ENCODE measurements at places on chromosomes 5 and 9.

GRCh38 chr5:158284242-158284641 lies 425.3 kb upstream of the CLINT1 start:
- no peak for DNase-seq

DNA sequence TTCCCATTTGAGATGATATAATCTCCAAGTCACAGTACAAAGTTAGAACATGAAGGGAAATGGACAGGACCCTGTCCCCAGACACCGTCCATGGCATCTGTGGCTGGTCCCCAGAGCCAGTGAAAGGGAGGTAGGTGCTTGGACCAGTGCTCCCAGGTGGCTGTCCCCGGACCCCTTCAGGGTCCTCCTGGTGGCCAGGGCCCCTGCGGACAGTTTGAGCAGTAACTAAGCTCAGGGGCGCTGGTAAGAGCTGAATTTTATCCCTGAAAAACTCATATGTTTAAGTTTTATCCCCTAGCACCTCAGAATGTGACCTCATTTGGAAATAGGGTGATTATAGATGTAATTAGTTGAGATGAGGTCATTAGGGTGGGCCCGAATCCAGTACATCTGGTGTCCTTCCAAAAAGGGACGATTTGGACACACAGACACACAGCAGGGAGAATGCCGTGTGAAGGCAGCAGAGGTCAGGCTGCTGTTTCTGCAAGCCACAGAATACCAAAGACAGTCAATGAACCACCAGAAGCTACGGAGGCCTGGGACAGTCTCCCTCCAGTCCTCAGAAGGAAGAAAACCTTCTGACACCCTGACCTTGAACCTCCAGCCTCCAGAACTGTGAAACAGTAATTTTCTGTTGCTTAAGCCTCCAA lies 185.0 kb downstream of the ATPSCKMT start:
- no peak for DNase-seq

GRCh38 chr5:3186156-3186555 lies 409.5 kb upstream of the IRX1 start:
- no peak for DNase-seq

DNA sequence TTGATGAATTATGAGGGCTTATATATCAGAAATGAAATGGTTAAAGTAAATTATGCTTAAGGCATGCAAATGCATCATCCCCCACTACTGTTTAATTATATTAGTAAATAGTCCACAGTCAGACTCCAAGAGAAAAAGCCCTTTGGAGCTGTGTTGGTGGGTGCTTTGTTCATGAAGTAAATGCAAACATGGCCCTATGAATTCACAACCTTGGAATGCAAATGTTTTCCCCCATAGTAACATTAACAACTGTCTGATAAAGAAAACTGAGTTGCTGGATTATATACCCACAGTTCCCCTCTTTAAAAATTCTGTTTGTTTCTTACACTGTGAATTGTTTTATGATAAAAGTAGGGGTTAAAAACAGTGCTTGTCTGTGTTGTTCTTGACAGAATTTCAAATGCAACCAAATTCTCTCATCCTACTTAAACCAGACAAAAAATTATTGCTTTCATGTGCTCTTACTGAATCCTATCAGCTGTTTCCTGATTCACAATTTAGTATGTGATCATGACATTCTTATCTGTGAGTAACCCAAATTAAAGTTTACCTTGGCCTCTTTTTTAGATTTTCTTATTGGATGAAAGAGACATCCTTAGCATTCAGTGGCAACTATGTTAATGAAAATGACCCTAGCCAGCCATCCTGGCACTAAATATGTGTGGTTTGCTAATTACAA lies 48.5 kb upstream of the SNCAIP start:
- DNase-seq = no peak

DNA sequence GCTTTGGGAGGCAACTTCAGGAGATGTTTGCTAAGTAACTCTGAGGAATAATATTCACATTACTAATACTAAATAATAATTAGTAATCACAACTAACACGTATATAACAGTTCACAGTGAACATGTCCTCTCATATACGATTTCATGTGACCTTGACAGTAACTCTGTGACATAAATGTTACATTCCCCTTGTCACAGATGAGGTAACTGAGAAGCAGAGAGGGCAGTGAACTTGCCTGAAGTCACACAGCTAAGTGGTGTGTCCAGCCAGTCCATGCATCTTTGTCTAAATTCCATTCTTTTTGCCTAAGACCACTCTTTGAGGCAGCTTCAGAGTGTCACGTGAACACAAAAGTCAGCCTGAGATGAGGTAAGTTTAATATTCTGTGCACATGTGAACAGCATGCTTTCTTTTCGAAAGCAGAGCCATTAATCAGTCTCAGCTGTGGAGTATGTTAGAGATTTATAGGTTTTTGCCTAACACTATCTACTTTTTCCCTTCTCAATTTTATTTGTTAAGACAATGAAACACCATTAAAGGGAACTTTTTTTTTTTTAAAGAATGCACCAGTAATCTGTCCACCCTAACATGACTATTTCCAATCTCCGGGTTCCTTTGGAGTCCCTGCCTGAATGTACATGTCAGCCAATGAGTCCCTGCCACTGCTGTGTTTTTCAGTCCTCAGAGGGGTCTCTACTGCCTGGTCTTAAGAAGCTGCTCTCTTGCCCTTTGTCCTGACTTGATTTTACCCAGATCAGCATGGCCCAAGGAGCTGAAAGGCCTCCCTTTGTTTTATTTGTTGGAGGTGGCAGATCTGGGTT lies 43.5 kb downstream of the SH3PXD2B start:
- no peak for DNase-seq

DNA sequence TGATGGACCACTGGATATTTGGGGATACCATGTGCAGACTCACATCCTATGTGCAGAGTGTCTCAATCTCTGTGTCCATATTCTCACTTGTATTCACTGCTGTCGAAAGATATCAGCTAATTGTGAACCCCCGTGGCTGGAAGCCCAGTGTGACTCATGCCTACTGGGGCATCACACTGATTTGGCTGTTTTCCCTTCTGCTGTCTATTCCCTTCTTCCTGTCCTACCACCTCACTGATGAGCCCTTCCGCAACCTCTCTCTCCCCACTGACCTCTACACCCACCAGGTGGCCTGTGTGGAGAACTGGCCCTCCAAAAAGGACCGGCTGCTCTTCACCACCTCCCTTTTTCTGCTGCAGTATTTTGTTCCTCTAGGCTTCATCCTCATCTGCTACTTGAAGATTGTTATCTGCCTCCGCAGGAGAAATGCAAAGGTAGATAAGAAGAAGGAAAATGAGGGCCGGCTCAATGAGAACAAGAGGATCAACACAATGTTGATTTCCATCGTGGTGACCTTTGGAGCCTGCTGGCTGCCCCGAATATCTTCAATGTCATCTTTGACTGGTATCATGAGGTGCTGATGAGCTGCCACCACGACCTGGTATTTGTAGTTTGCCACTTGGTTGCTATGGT lies 54.5 kb upstream of the HNRNPA0 start:
- DNase-seq = no peak

DNA sequence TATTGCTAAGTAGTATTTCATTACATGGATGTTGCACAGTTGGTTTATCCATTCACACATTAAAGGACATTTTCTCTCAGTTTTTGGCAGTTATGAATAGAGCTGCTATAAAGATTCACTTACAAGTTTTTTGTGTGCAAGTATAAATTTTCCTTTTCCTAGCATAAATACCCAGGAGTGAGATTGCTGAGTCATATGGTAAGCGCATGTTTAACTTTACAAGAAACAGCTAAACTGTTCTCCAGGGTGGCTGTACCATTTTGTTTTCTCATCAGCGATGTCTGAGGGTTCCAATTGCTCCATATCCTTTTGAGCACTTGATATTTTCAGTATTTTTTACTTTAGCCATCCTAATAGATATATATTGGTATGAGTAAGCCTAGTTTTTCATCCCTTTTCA lies 16.4 kb upstream of the ABCA1 start:
- DNase-seq = no peak

- no peak for DNase-seq
Measured at GRCh38 chr9:101586651-101587050, 8.1 kb downstream of the PPP3R2 start.

GRCh38 chr5:179862296-179862695 lies 3.7 kb upstream of the MRNIP start:
- no peak for DNase-seq

All from CD4-positive, CD25-positive, alpha-beta regulatory T cell (primary cell).